ENCODE measurements at places on chromosomes 11 and 22.

DNA sequence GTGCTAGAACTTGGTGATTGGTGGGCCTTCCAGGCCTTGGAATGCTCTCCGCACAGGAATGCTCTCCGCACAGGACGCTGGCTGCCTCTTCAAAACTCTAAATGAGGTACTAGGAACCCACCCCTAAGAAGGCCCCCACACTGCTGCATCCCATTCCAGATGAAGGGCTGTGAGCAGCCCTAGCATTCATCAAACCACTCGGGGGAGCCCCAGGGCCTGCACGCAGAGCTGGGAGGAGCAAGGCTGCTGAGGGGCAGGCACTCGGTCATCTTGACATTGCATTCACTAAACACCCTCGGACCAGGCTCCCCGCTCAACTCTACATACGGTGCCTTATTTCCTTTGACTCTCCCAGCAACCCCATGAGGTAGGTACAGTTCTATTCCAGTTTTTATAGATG lies 49.2 kb upstream of the EMID1 start:
- DNase-seq = no peak

GRCh38 chr11:83257761-83258168 lies 28.4 kb downstream of the CCDC90B start:
- DNase-seq = no peak

DNA sequence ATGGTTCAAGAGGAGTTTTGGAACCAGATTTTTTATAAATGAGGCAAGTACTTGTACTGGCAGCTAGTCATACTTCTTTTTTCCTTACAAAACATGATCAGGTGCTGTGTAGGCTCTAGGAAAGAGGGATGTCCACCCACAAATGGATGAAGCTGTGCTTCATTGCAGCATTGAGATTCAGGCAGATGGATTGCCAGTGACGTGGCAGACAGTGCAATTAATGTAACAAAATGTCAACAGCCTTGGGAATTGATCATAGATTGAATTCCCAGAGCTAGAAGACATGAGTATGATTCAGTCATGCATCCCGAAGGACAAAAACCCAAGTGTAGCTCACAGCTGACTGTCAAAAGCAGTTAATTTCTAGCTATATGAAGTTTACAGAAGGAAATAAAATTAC lies 99.2 kb upstream of the RASSF10 start:
- DNase-seq = no peak

DNA sequence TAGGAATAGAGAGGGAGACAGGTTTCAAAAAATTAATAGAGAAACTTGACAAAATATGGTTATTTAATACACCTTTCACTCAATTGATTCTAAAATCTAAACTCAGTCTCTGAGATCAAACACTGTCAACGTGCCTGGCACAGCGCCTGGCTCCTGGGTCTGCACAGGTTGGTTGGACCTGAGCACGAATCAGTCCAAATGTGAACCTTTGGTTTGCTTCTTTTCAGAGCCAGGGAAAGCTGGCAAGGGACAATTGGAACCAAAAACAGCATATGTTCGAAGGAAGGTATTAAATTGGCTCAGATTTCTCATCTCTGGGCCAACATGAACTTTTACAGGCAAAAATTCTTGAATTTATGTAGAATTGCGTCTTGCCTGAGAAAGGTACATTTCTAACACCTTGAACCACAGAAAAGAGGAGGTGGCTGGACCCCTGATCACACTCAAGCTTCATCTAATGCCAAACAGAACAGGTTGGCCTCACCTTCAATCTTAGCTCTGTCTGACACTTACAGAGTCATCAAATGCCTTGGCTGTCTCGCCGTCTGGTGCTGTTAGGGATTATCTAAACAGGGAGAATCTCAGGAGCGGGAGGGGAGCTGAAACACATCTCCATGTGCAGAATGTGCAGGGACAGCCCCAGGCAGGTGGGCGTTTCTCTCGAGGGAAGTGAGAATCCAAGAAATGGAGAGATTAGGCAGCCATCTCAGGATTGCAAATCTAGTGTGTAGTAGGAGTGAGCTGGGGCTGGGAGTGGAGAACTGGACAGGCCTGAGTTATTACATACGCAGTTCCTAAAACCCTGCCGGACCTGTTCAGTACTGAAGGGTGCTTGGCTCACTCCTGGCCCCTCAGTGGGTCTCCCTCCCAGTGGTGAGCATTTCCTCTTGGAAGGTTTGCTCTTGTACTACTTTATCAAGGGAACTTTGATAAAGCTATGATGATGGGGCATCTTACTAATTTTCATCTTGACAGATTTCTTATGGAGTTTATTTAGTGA lies 442.2 kb upstream of the B3GAT1 start:
- DNase-seq = no peak

DNA sequence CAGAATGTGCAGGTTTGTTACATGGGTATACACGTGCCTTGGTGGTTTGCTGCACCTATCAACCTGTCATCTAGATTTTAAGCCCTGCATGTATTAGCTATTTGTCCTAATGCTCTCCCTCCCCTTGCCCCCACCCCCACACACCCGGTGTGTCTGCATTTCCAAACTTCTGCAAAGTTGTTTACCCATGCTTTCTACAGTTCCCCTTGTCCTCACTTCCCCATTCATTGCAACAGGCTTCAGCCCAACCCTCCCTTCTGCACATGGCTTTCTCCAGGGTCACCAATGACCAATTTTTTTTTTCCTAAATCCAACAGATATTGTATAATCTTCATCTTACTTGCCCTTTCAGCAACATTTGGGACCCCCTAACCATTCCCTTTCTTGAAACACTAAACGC lies 32.0 kb upstream of the NUP50 start:
- DNase-seq = no peak

DNA sequence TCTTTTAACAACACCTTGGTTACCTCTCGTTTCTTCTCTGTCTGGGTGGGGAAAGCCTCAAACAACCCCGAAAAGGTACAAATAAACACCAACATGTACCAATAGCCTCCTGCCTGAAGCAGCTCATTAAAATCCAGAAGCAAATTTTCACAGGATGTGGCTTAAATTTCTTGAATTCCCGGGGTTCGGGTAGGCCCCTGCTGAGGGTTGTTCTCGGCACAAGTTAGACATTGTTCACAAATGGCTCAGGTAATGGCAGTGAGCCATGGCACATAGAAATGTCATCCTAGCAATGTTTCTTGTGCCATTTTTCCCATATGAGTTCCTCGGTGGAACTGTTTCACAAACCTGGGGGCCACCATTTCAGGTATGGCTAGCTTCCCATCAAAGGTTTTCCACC lies 19.7 kb upstream of the GLYATL1 start:
- no peak for DNase-seq

DNA sequence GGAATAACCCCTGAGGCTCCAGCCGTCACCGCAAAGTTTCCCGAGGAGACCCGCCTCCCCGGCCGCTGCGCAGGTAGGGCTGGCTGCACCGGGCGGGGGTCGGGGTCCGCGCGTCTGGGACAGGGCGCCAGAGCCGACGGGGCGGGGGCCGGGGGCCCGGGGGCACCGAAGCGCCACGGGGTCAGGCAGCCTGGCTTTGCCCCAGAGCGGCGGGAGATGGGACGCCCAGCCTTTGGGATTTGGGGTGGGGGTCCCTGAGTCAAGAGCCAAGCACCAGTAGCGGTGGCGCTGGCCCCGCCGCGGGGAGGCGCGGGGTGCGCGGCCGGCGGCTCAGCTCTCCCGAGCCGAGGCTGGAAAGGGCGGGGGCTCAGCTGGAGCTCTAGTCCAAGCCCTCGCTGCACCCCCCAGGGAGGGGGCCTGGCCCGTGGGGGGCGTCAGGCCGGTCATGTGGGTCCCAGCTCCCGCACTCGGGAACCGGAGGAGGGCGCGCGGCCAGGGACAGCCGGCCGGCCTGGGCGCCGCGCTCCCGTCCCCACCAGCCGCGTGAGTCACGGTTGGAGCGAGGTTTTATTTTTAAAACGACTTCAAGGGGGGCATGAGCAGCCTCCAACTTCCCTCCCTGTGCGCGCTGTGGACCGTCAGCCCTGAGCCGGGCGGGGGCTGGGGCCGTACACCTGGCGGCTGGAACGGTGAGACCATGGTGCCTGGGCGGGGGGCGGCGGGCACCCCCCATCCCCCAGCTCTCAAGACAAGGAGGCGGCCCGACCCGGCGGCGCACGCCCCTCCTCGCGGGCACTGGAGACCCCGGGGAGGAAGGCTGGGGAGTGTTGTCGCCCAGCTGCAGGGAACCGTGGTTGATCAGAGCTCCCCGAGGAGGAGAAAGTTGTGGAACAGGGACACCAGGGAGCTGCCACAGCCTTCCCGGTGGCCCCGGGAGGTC lies 626 bp downstream of the FLRT1 start:
- DNase-seq = no peak

- DNase-seq = no peak
These were observed 291.6 kb downstream of the BUD13 start for GRCh38 chr11:116481126-116481675.

DNA sequence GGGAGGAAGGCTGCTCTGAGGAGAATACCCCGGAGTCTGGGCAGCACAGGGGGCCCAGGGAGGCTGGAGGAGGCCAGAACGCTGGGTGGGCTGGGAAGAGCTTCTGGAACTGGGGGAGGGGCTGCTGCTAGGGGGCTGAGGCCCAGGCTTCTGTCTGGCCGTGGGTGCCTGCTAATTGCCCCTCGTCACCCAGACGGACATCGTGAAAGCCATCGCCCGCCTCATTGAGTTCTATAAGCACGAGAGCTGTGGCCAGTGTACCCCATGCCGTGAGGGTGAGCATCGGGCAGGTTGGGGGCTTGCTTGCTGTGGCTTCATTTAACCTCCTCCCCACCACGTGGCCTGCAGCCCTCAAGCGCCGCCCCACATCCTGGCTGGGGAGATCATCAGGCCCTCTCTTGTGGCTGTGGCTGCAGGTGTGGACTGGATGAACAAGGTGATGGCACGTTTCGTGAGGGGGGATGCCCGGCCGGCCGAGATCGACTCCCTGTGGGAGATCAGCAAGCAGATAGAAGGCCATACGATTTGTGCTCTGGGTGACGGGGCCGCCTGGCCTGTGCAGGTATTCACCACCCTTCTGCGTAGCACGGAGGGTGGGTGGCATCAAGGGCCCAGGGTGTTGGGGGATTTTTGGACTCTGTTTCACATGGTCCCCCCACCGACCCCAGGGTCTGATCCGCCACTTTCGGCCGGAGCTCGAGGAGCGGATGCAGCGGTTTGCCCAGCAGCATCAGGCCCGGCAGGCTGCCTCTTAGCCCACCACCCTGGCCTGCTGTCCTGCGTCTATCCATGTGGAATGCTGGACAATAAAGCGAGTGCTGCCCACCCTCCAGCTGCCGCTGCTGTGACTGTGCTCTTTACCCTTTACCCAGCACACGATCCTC lies 5.2 kb downstream of the NDUFV1 start:
- DNase-seq = no peak

- DNase-seq = no peak
These were observed 21.6 kb upstream of the MPPED1 start for GRCh38 chr22:43390166-43390565.

DNA sequence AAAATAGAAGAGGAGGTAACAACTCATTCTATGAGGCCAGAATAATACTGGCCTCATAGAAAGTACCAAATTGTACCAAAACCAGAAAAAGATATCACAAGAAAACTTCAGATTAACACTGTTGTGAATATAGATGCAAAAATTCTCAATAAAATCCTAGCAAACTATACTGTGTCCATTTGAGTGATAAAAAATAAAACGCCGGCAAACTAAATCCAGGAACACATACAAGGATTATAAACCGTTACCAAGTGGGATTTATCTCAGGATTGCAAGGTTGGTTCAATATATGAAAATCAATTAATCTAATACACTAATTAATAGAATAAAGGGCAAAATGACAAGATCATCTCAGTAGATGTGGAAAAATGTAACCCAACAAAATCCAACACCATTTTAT lies 23.6 kb upstream of the FBXO3 start:
- DNase-seq = no peak

DNA sequence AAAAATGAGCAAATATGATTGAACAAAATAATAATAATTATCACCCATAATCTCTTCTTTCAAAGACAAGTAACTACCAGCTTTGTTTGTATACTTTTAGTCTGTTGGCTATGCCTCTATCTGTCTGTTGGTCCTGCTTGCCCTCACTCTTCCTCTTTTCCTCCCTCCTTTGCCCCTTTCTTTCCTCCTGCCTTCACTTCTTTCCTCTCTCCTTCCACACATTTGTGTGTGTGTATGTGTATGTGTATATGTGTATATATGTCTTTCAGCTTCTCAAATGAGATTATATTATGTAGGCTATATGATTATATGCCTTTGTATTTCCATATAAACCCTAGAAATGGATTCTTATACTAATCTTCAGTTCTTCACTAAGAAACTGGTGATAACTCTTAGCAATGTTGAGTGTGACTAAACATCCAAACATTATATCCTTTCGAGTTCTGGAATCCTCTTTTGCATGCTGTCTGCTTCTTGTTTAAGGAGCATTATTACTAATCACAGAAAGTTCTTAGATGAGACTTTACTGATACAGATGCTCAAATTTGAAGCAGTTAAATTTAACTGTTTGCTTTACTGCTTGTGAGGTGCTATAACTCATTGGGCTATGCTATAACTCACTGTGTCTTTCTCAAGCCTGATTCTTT lies 219.1 kb downstream of the TMEM135 start:
- no peak for DNase-seq

GRCh38 chr11:85951049-85951405 lies 95.8 kb downstream of the CCDC83 start:
- DNase-seq = no peak

GRCh38 chr11:16876837-16877236 lies 137.4 kb downstream of the PLEKHA7 start:
- DNase-seq = no peak

GRCh38 chr22:44369916-44370801 lies 57.4 kb upstream of the SHISAL1 start:
- DNase-seq = no peak

DNA sequence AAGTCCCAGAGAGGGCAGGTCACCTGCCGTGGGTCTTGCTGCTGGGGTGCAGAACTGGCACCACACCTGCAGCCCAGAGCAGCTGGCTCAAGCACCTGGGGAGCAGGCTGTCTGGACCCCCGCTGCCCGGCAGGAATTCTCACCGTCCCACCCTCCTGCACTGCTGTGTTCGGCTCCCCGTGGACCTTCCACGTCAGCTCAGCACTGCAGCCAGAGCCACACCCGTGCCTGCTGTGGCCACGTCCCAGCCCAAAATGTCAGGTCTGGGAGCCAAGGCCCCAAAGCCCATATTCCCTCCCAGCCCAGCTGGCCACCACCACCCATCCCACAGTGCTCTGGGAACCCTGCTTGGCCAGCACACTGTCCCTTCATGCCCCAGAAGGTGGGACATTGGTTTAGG lies 28.0 kb upstream of the MYRF start:
- DNase-seq = no peak

- DNase-seq = no peak
These were observed 30.4 kb downstream of the DSCAML1 start for GRCh38 chr11:117766576-117766975.

GRCh38 chr11:126113515-126113957 lies 50.9 kb upstream of the CDON start:
- DNase-seq = no peak

GRCh38 chr22:26972286-26972685 lies 314.9 kb downstream of the MIAT start:
- no peak for DNase-seq

- no peak for DNase-seq
These were observed 368.1 kb downstream of the DCDC1 start for GRCh38 chr11:31001427-31001826.
